ENCODE measurements at places on chromosomes 3 and 15. TPM values are rescaled to one million over a fixed set of nuclear protein-coding genes. Genes with fewer than 3 reads are reported as not detected.
A peak's percentile ranks its signal among the peaks of the same experiment; 100 is the strongest.

- H3K4me1 ChIP-seq: peaks cover 12% of the 10 kb centered on the region
- H3K36me3 ChIP-seq: no peaks in the 10 kb centered on the region
- H3K4me3 ChIP-seq: peak overlapping the region; percentile 75
- no peak for DNase-seq
Measured at GRCh38 chr15:92808598-92809063, 91.5 kb upstream of the CHD2 start.

- no peak overlapping the region for H3K27ac ChIP-seq
- H3K36me3 ChIP-seq: no peaks in the 10 kb centered on the region
- no peak for DNase-seq
- H3K27me3 ChIP-seq: peaks cover 2% of the 10 kb centered on the region
- no peaks in the 10 kb centered on the region for H3K4me1 ChIP-seq
Measured at GRCh38 chr3:170749765-170750477, 120.1 kb downstream of the RPL22L1 start.

DNA sequence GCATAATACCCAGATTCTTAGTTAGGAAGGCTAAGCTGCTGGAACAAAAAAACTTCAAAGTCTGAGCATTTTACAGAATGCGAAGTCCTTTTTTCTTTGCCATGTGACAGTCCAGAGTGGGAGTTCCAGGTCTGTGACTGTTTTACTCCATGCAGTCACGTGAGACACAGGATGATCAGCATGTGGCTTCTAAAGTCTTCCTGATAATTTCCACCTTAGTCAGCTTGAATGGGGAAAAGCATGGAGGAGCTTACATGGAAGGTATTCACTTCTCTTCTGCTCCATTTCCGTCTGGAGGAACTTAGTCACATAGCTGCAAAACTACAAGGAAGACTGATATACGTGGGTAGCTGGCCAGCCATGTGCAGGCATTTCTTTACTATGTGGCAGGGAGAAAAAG is 1.7 kb downstream of the SNTN start:
- H3K27me3 ChIP-seq: no peaks in the 10 kb centered on the region
- H3K27ac ChIP-seq: no peak overlapping the region
- no peak overlapping the region for H3K4me3 ChIP-seq
- no peaks in the 10 kb centered on the region for H3K4me1 ChIP-seq

The HIGD2B gene
- polyA plus RNA-seq: 0.02 TPM

GRCh38 chr3:46938118-46938517 is 38.4 kb downstream of the CCDC12 start:
- no peak for DNase-seq
- H3K4me1 ChIP-seq: peaks cover 3% of the 10 kb centered on the region
- no peak overlapping the region for H3K27ac ChIP-seq
- no peak overlapping the region for H3K4me3 ChIP-seq

- H3K4me1 ChIP-seq: no peaks in the 10 kb centered on the region
- no peak for DNase-seq
- no peaks in the 10 kb centered on the region for H3K36me3 ChIP-seq
Measured at GRCh38 chr3:48727511-48727910, 10.5 kb upstream of the IP6K2 start.

DNA sequence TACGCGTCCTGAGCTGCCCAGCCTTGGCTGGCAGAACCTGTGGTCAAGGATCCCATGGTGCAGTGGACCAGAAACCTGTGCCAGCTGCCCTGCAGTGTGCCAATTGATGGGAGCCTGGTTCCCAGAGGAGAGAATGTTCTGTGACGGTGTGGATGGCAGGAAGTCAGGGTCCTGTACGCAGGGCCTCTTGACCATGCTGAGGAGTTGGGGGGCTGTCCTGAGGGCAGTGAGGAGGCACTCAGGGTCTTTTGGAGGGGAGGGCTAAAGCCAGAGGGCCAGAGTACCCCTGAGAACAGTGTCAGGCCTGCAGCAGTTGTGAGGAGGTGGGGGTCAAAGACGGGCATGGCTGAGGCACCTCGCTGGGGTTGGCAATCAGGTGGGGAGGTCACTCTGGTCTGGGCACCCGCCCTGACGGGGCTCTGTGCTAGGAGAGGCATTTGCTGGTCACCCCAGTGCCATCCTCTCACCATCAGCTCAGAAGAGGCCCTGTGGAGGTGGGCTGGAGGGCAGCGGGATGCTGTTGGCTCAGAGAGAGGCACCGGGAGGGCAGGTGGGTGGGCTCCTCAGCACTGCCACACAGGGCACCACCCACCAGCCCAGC is 61.0 kb downstream of the SCN5A start:
- H3K4me3 ChIP-seq: no peak overlapping the region
- DNase-seq: no peak
- no peak overlapping the region for H3K27ac ChIP-seq
- H3K4me1 ChIP-seq: no peaks in the 10 kb centered on the region

DNA sequence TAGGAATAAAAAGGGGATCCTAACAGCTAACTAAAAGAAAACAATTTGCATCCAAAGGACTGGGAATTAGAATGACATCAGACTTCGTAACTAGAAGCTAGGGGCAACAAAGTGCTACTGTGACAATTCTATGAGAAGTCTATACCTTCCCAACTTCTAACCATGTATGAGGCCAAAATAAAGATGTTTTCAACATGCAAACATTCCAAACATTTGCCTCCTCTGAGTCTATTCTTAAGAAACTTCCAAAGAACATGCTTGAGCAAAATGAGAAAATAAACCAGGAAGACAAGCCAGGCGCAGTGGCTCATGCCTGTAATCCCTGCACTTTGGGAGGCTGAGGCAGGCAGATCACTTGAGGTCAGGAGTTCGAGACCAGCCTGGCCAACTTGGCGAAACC is 13.1 kb upstream of the RNF7 start:
- no peak overlapping the region for H3K27ac ChIP-seq
- H3K4me3 ChIP-seq: no peak overlapping the region
- H3K4me1 ChIP-seq: peaks cover 15% of the 10 kb centered on the region
- H3K36me3 ChIP-seq: no peaks in the 10 kb centered on the region
- no peak for DNase-seq

The AADACL2 gene
- 3.4 TPM for polyA plus RNA-seq

- H3K4me3 ChIP-seq: no peak overlapping the region
- peaks cover 5% of the 10 kb centered on the region for H3K4me1 ChIP-seq
- H3K27me3 ChIP-seq: no peaks in the 10 kb centered on the region
- H3K27ac ChIP-seq: no peak overlapping the region
- peak; percentile 50 for DNase-seq
Measured at GRCh38 chr15:48861813-48862431, 16.0 kb upstream of the EID1 start.

The C2CD4A gene
- polyA plus RNA-seq: 11.6 TPM

DNA sequence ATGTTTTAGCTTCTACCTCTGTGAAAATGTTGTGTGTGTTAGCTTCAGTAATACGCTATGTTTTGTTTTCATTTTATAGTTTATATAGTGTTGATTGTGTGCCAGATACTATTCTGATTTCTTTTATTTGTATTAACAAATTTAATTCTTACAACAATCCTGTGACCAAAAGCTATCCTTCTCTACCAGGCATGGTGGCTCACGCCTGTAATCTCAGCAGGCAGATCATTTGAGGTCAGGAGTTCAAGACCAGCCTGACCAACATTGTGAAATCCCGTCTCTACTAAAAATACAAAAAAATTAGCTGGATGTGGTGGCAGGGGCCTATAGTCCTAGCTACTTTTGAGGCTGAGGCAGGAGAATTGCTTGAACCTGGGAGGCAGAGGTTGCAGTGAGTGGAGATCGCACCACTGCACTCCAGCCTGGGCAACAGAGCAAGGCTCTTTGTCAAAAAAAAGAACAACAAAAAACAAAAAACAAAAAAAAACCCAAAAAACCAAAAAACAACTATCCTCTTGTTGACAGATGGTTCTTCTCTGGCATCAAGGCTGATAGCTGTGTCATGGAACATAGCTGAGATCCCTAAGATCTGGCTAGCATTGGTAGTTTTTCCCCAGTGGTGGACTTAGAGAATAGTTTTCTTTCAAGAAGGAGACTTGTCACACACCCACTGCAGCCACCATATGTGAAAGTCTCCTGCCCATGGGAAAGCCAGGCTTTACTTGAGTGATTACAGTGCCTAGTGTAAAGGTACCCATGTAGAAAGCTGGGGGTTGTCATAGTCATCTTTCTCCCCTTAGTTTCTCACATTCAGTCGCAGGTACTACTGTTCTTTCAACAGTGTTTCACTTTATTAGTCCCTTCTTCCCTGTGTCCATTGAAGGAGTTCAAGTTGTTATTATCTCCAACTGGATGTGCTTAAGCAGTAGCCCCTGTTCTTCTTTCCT is 116.5 kb downstream of the UBE2E2 start:
- H3K27ac ChIP-seq: no peak overlapping the region
- DNase-seq: no peak
- no peak overlapping the region for H3K4me3 ChIP-seq

DNA sequence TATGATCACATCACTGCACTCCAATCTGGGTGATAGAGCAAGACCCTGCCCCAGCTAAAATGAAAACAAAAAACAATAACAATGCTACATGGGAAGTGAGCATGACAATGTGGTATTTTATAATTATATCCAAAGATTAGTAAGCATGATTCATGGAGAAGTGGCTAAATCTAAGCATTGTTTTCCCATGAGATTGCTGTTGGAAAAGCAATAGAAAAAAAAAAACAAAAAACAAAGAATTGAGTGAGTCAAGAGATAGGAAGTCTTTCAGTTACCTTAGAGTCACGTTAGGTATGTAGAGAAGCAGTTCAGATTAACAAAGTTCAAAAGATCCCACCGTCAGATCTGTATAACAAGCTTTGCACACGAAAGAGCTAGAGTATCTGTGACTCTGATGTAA is 210.3 kb upstream of the CNTN6 start:
- DNase-seq: no peak
- peak overlapping the region; percentile 70 for H3K27ac ChIP-seq
- no peak overlapping the region for H3K4me3 ChIP-seq
- no peaks in the 10 kb centered on the region for H3K36me3 ChIP-seq
- H3K4me1 ChIP-seq: peaks cover 23% of the 10 kb centered on the region
- H3K27me3 ChIP-seq: no peaks in the 10 kb centered on the region

GRCh38 chr3:108067768-108068167 is 23.1 kb downstream of the CD47 start:
- H3K4me3 ChIP-seq: no peak overlapping the region
- H3K4me1 ChIP-seq: no peaks in the 10 kb centered on the region
- H3K27ac ChIP-seq: no peak overlapping the region
- DNase-seq: no peak
- peaks cover 12% of the 10 kb centered on the region for H3K36me3 ChIP-seq
- H3K27me3 ChIP-seq: no peaks in the 10 kb centered on the region

DNA sequence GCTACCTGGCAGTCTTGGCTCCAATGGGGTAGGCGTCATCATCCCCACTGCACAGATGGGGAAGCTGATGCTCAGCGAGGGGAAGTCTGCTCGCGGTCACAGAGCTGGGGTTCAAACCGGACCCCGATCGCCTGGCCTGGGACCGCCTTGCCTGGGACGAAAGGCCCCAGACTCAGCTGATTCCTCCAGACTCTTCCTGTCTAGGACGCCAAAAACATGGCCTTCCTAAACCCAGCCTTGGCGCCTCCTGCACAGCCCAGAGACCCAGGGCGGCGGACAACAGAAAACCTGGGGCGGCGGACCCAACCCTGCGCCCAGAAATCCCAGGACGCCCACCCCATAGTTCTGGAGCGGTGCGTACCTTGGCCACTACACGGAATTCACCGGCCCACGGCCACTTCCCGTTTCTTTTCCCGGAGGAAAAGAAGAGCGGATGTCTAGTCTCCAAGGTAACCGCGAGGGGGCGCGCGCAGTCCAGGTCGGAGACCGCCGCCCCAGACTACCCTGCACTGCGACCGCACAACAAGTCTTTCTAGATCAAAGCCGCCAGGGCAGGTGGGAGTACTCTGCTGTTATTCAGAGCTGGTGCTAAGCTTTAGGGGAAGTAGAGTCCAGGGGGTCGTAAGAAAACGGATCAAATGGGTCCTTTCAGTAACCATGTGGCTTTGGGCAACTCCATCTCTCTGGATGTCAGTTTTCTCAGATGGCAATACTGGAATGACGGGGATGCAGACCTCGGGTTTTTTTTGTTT is 4.9 kb upstream of the IL17RD start:
- H3K4me3 ChIP-seq: peak overlapping the region; percentile 50
- peaks cover 4% of the 10 kb centered on the region for H3K4me1 ChIP-seq
- peaks cover 14% of the 10 kb centered on the region for H3K27me3 ChIP-seq
- peak; percentile 56 for DNase-seq
- no peaks in the 10 kb centered on the region for H3K36me3 ChIP-seq

The MAGI1 gene
- 6.1 TPM for polyA plus RNA-seq

DNA sequence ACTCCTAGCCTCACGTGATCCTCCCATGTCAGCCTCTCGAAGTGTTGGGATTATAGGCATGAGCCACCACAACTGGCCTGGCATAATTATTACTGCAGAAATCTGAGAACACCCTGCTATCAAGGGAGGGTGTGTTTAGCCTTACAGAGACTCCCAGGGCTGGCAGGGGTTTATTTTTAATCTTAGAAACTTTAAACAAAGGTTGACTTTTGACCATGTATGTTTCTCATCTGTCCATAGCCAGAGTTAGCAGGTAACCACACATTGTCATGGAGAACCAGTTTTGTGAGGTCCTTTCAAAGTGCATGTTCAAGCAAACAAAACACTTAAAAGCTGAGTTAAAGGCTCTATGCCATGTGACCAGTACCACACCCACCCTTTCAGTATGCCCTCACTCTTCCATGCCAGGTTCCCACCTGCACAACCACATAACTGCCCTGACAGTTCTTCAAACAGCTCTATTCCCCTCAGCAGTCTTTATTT is 11.1 kb downstream of the SIAH2 start:
- peaks cover 10% of the 10 kb centered on the region for H3K4me1 ChIP-seq
- H3K4me3 ChIP-seq: no peak overlapping the region
- H3K27me3 ChIP-seq: no peaks in the 10 kb centered on the region
- DNase-seq: no peak
- no peaks in the 10 kb centered on the region for H3K36me3 ChIP-seq

DNA sequence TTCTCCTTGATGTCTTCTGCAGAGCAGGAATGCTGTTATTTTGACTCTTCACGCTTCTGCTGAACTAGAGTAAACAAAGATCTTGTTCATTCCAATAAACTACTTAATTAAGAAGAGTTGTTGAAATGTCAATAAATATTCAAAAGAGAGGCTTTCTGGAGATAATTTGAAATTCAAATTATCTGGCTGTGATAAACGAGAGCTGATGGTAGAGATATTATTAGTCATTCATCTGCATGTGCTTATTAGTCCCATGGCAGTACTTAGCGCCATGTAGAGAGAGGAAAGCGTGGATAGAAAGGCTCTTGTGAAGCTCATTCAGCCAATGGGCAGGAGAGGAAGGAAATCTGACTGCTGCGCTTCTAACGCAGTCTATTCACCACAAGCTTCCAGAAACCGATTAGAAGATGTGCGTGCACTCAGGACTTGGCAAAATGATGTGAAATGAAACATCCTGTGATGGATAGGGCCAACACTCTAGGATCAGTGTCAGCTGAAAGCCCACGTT is 251.1 kb downstream of the GABRB3 start:
- no peak overlapping the region for H3K27ac ChIP-seq
- no peaks in the 10 kb centered on the region for H3K4me1 ChIP-seq
- no peak overlapping the region for H3K4me3 ChIP-seq
- no peaks in the 10 kb centered on the region for H3K36me3 ChIP-seq
- no peaks in the 10 kb centered on the region for H3K27me3 ChIP-seq

GRCh38 chr15:51299187-51300015 is 39.0 kb downstream of the CYP19A1 start:
- H3K27me3 ChIP-seq: no peaks in the 10 kb centered on the region
- DNase-seq: no peak
- H3K36me3 ChIP-seq: no peaks in the 10 kb centered on the region
- no peak overlapping the region for H3K27ac ChIP-seq
- H3K4me1 ChIP-seq: no peaks in the 10 kb centered on the region

The AGTR1 gene
- 2.1 TPM for polyA plus RNA-seq

The CCDC33 gene
- polyA plus RNA-seq: 0.39 TPM

Measured in thymus (tissue), 14 donors.